ACHN (cell line): ENCODE measurements at places on chromosomes 12 and 14.

DNA sequence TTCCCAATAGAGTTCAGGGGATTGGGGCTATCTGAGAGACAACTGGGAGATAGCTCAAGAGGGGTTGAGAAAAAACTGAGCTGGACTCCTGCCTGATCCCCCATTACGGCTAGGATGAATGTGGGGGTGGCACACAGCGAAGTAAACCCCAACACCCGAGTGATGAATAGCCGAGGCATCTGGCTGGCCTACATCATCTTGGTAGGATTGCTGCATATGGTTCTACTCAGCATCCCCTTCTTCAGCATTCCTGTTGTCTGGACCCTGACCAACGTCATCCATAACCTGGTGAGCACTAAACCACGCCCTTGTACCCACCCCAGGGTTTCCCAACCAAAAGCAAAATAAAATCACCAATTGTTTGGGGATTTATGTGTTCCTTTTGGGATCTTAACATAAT lies 1.0 kb downstream of the ORMDL2 start:
- DNase-seq, result no peak

GRCh38 chr12:104630230-104630670 lies 173.5 kb downstream of the CHST11 start:
- DNase-seq, result no peak

DNA sequence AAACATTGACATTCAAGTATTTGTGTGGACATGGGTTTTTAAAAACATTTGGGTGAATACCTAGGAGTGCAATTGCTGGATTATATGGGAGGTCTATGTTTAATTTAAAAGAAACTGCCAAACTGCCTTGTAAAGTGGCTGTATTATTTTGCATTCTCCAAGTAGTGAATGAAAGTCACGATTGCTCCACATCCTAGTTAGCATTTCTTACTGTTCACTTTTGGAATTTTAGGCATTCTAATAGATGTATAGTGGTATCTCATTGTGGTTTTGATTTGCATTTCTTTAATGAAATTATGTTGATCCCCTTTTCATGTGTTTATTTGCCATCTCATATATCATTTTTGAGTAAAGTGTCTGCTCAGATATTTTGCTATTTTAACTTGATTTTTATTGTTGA lies 159.5 kb downstream of the FOXG1 start:
- DNase-seq, result no peak

DNA sequence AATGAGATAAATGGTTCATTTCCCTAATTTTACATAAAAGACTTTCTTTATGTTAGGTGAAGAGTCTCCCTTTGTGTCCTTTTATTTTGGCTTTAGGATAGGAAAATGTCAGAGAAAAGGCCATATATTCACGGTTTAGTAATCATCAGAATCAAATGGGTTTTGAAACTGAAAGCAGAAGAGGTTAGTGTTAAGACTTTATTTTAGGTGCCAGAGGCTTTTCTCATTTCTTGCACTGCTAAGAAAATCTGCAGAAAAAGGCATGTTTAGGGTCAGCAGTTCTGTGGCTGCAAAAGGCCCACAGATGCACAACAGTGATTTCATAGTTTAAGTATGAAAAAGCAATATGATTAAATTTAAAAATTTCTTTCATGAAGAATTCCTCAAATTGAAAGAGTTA lies 80.4 kb upstream of the SINHCAF start:
- no peak for DNase-seq

- DNase-seq, result no peak
Measured at GRCh38 chr14:60134702-60135101, 30.5 kb downstream of the DHRS7 start.

GRCh38 chr14:73342670-73343069 lies 105.4 kb downstream of the PAPLN start:
- DNase-seq, result no peak

GRCh38 chr14:52711666-52712065 lies 4.7 kb downstream of the PSMC6 start:
- DNase-seq, result no peak

DNA sequence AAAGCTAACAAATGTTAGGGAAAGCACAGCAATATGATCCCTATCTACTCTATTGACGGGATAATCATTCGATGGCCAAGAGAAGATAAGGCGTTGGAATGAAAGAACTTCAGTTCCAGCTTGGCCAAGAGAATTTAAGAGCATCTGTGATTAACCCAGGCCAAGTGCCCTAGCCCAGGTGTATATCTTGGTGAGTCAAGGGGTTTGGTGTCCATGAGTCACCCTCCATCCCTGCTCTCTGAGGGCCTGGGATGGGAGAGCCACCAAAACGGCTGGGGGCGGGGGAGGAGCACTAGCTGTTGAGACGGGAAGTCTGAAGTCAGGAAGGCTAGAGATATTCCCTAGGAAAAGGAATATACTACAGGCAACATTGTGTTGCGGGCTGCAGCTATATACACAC lies 13.0 kb downstream of the TBPL2 start:
- DNase-seq, result no peak

DNA sequence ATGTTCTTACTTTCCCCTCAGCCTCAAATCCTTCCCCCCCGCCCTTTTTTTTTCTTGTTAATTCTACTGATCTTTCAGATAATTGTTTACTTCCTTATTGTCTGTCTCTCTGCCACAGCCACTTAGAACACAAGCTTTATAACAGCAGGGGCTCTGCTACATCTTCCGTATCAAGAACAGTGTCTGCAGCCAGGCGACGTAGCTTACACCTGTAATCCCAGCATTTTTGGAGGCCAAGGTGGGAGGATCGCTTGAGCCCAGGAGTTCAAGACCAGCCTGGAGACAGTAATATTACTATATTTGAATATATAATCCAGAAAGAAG lies 5.4 kb downstream of the SOS2 start:
- DNase-seq, result no peak

GRCh38 chr12:104381341-104381730 lies 75.4 kb upstream of the CHST11 start:
- DNase-seq, result no peak

DNA sequence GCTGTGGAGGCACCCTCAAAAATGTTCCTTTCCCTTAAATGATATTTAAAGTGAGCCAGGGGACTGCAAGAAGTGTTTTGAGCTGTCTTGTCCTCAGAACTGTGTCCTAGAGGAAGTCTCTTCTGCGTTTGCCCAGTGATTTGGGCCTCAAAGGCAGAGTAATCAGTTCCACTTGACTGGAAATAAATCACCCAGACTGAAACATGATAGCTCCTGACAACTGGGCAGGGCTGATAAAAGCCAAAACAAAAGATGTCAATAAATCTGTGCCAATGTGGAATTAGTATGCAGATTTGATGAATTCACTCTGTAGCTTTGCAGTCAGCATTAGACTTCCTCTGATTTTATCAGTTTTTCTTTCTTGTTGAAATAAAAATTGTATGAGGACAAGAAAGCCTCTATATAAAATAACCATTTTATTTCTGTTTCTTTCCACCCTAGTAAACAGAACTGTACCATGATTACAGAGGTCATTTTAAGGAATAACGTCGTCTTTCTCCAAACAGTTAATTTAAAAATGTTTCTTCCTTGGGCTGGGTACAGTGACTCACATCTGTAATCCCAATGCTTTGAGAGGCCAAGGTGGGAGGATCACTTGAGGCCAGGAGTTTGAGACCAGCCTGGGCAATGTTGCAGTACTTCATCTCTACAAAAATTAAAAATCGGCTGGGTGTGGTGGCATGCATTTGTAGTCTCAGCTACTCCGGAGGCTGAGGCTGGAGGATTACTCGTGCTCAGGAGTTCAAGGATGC lies 180.8 kb downstream of the ERC1 start:
- DNase-seq, result no peak

- no peak for DNase-seq
Measured at GRCh38 chr14:100837805-100838350, 12.0 kb downstream of the MEG3 start.

GRCh38 chr12:93737457-93738198 lies 60.5 kb downstream of the CRADD start:
- no peak for DNase-seq

GRCh38 chr12:3437986-3438385 lies 53.0 kb upstream of the PRMT8 start:
- no peak for DNase-seq

GRCh38 chr12:614411-614970 lies 48.8 kb downstream of the NINJ2 start:
- peak; percentile 34 for DNase-seq

- DNase-seq, result no peak
Measured at GRCh38 chr12:83603106-83603505, 916.4 kb downstream of the TMTC2 start.

DNA sequence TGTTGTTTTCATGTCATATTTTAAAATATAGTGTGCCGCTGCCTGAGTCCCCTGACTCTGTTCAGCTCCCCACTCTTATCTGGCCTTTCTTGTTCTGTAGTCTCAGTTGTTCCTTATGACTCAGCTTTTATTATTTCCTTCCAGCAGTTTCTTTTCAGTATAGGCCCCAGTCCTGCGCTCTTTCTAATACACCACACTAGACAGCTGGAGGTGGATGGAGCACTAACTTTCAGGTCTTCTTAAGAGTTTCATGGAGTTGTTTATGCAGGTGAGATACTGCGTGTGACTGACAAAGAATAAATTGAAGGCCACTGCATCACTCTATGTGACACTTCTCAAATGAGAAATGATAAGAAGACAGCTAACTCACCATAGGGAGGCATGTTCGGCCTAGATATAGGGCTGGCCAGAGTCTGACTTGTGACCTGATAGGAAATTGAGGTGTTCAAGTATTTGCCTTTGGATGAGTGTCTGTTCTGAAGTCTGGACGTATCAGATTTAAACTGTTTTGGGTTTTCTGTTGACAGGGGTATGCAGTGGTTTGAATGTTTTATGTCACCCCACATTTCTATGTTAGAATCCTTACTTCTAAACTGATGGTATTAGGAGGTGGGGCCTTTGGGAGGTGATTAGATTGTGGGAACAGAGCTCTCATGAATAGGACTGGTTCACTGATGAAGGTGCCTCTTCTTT lies 60.8 kb upstream of the CLMN start:
- no peak for DNase-seq

- DNase-seq, result no peak
Measured at GRCh38 chr14:54443981-54444380, 2.8 kb upstream of the CNIH1 start.

- peak; percentile 73 for DNase-seq
Measured at GRCh38 chr12:14723763-14724162, 27.4 kb upstream of the GUCY2C start.

GRCh38 chr14:102234331-102235264 lies 70.4 kb downstream of the MOK start:
- no peak for DNase-seq

- DNase-seq, result no peak
Measured at GRCh38 chr12:8831116-8831515, 8.7 kb downstream of the A2ML1 start.

- DNase-seq, result no peak
Measured at GRCh38 chr14:96956464-96957239, 159.5 kb downstream of the VRK1 start.

DNA sequence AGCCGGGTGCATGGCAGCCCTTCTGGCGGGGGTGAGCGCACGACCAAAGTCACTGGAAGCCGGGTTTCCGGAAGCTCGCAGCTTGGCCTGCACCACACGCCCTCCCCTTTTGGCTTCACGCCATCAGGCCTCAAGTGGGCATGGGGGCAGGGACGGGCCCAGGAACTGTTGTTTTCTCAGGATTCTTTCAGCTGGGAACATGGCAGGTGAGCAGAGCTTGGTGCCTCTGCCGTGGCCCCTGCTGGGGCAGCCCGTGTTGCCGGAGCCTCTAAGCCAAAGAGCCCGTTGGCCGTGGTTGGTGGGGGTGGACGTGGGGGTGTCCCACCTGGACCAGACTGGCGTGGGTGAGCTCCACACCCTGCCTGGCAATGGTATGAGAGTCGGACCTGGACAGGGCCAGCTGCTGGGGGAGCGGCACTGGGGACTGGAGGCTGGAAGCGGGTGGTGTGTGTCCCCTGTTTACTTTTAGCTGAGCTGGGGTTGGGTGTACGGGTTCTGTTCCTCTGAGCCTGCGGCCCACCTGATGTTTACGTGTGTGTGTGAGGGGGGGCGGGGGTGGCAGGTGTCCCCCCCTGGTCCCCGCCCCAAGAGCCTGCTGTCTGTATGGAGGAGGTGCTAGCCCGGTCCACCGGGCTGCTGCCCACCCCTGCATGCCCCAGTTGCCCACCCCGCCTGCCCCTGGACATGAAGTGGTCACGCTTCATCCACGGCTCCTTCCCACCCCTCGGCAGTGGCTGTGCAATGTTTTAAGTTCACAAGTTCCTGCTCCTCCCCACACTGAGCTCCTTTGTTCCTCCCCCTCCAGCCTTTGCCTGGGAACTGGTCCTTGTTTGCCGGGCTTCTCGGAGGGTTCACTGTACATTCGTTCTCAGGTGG lies 28.7 kb upstream of the PLD4 start:
- no peak for DNase-seq

DNA sequence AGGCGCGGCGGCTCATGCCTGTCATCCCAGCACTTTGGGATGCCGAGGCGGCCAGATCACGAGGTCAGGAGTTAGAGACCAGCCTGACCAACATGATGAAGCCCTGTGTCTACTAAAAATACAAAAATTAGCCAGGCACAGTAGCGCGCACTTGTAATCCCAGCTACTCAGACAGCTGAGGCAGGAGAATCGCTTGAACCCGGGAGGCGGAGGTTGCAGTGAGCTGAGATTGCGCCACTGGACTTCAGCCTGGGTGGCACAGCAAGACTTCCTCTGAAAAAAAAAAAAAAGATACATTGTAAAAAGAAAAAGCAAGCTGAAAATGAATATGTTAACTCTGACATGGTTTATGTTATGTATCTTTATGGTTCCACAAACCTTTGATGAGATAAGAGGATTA lies 33.6 kb downstream of the RPGRIP1 start:
- DNase-seq, result no peak

GRCh38 chr14:22520796-22521195 lies 68.2 kb downstream of the DAD1 start:
- no peak for DNase-seq

GRCh38 chr12:101696251-101697196 lies 916 bp upstream of the CHPT1 start:
- no peak for DNase-seq

GRCh38 chr12:104602896-104603295 lies 146.1 kb downstream of the CHST11 start:
- no peak for DNase-seq

- no peak for DNase-seq
Measured at GRCh38 chr12:1922075-1922709, 3.7 kb upstream of the CACNA2D4 start.

DNA sequence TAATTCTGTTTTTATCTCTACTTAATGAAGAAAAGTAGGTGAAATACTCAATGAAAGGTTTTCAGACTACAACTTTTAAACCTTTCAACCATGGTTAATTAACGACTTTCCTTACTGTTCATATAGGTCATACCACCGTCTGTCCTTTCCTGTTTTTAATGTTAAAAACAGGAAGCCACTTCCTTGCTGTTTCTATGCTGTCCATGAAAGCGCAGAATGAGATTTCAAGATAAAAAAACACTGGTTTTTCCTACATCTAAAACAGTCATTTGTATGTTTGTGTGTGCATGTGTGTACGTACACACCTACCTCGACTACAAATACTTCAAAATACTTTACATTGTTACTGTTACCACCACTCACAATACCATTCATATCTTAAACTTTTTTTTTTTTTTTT lies 27.3 kb downstream of the SPTLC2 start:
- no peak for DNase-seq

DNA sequence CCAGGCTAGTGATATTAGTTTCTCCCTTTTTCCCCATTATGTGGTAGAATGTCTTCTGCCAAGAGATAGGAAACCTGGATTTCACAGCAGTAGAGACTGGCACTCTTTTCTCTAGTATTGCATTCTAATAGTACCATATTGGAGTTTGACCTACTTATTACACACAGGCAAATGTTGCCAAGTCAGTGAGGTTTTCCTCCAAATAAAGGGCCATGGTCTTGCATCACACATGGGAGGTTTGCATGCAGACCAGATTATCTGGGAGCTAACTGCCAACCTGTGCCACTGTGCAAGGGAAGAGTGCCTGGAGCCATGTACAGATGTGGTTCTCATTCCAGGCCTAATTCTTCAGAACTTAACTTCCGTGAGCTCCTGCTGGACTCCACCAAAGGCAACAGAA lies 113.3 kb downstream of the ANO6 start:
- DNase-seq, result no peak
